ACHN (cell line): ENCODE measurements at places on chromosomes 12 and 14.

DNA sequence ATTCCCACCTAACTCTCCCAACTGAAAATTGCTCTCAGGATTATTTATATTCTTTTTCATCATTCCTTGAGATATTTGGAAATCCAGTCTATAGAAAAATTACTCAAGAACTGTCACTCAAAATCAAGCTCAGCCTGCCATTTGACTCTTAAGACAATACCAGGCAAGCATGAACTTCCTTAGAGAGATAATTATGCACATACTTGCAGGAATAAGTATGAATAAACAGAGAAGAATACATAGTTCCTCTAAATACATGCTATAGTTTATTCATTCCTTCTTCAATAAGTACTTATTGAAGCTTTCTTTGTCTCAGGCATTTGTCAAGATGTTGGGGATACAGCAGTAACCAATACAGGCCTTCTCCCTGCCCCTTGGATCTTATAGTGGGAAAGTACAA is 154.1 kb downstream of the SRGAP1 start:
- no peak for DNase-seq

- no peak for DNase-seq
Measured at GRCh38 chr12:70686299-70686698, 49.1 kb upstream of the PTPRB start.

- DNase-seq: no peak
Measured at GRCh38 chr14:74380172-74380571, 31.9 kb downstream of the VRTN start.

GRCh38 chr12:67998379-67998778 is 9.1 kb downstream of the IFNG-AS1 start:
- no peak for DNase-seq

DNA sequence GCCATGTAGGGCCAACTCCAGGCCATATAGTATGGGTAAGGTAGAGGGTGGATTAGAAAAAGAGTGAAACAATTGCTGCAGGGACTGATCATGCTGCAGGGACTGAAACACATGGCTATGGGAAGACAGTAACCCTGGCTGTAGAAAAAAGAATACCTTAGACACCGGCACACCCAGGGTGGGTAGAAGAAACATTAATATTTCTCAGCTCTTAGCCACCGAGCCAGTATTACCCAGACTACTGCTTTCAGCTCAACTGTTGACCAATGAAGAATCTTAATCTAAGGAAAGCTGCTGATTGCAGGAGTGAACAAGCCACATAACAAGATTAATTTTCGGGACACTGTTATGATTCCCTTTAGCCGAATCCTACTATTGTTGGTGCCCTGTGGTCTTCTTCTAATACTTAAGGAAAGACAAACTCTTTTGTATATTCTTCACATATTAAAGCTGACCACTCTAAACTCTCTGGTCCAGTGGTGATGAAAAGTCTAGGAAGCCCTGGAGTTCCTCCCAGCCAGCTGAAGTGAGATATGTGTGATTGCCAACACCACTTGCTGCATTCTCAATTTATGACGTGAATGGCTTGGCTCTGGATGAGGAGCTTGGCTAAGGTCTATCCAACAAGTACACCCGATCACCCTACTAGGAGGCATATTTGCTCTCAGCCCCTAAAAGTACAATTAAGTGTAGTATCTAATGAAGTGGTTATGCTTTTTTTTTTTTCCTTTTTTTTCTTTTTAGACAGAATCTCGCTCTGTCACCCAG is 69.2 kb downstream of the NOVA1 start:
- no peak for DNase-seq

DNA sequence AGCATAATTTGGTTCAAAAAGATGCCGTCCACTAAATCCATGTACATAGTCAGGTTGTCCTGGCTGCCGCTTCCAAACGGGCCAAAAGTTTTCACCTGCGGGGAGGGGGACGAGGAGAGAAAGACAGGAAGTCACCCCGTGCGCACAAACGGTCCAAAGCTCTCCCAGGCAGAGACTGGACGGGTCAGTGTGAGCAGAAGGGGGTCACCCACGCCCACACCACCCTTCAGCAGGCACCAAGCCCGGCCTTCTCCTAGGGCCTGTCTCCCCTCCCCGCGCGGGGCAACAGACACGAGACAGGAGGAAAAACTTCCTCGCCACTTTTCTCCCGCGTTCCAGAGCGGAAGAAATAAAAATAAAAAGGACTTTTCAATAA is 888 bp downstream of the CCDC88C start:
- no peak for DNase-seq

- no peak for DNase-seq
Measured at GRCh38 chr14:52427460-52427859, 113.3 kb downstream of the PTGER2 start.

GRCh38 chr14:102591944-102592762 is at the start of gene RCOR1:
TSS of gene RCOR1 (plus strand) at chr14:102592649. CDS start at chr14:102592887, 238 bp downstream.
- DNase-seq: peak; percentile 92

GRCh38 chr12:101939856-101940265 is 62.5 kb downstream of the DRAM1 start:
- DNase-seq: peak; percentile 74

- no peak for DNase-seq
Measured at GRCh38 chr12:89879766-89880165, 171.1 kb upstream of the ATP2B1 start.

- no peak for DNase-seq
Measured at GRCh38 chr14:41662780-41663472, 56.2 kb downstream of the LRFN5 start.

DNA sequence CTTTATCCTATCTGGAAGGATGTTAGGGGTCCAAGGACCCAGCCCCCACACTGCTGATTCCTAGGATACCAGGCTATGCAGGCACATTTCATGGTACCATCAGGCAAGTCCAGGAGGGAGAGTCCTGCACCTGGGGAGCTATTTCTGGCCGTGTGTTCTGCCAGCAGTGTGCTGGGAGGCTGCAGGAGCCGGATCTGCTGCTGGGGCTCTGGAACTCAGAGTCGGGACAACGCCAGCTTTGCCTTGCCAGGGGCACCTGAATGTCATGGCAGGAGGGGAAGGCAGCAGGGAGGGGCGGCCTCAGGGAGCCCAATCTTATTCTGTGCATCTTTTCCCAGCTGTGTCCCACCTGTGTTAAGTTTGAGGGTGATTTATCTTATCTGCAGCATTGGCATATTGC is 17.8 kb downstream of the SRRM4 start:
- no peak for DNase-seq

- DNase-seq: no peak
Measured at GRCh38 chr12:11727133-11727664, 77.7 kb downstream of the ETV6 start.

DNA sequence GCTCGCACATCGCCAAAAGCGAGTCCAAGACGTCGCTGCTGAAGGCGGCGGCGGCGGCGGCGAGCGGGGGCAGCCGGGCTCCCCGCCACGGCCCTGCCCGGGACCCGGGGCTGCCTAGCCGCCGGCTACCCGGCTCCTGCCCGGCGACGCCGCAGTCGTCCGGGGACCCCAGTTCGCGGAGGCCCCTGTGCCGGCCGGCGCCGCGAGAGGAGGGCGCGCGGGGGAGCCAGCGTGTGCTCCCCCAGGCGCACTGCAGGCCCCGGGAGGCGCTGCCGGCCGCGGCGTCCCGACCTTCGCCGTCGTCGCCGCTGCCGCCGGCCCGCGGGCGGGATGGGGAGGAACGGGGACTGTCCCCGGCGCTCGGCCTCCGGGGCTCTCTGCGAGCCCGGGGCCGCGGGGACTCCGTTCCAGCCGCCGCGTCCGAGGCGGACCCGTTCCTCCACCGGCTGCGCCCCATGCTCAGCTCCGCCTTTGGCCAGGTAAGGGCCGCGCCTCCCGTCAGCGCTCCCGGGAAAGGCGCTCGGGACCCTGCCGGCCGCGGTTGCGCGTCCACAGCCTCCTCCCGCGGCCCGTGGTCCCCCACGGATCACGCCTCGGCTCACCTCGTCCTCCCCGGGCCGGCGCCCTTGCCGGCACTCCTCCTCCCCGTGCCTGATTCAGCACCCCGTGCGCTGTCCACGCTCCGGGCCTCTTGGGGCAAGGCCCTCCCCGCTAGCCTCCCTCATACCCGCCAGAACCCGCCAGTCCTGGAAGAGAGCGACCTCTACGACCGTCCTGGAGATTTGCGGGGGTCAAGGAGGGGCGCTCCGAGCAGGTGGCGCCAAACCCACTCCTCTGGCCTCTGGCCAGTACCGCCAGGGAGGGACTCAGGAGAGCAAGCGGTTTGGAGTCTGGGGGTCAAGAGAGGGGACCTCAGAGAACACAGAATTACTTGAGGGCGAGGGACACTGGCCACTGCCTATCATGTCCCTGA is 721 bp downstream of the CABP1 start:
- DNase-seq: peak; percentile 89

GRCh38 chr12:45611061-45611460 is 118.4 kb upstream of the ARID2 start:
- DNase-seq: no peak

- no peak for DNase-seq
Measured at GRCh38 chr12:96099986-96100385, 64.6 kb upstream of the LTA4H start.

- DNase-seq: no peak
Measured at GRCh38 chr14:23931721-23932289, 21.8 kb upstream of the DHRS4 start.
